Suppressor macrophage (primary cell): ENCODE measurements at places on chromosomes 11 and 22.

GRCh38 chr11:76069001-76069400, 137.3 kb downstream of the WNT11 start:
- DNase-seq = no peak

- no peak for DNase-seq
Measured at GRCh38 chr11:78230161-78230877, 41.6 kb downstream of the USP35 start.

DNA sequence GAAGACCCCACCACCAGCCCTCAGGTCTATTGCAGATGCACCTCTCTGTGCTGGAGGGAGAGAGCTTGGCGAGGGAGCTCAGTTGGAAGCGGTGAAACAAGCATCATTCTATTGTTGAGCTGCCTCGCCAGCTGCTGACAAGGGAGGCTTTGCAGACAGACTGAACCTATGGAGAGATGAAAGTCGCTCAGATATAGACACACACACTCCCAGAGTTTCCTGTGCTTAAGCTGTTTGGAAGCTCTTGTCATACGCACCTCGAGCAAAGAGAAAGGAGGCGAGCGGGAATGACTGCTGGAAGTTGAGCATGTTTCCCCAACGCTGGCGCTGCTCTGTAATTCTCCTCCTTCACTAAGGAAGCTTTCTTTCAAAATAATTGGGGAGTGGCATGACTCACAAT, 126.1 kb downstream of the TRIM29 start:
- no peak for DNase-seq

DNA sequence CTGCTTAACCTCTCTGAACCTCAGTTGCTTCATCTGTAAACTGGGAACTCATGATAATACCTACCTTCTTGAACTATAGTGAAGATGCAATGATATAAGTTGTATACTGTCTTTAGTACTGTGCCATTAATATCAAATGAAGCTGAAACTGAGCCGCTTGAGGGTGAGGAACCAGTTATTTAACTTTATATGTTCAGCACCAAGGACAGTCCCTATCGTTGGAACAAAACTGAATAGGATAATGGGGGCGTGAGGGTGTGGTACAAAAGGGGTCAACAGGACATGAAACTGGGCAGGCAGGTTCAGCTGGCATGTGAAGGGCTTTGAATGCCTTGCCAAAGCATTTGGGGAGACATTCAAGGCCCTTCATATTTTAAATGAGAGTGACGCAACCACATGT, 112.6 kb downstream of the C11orf91 start:
- DNase-seq = no peak

DNA sequence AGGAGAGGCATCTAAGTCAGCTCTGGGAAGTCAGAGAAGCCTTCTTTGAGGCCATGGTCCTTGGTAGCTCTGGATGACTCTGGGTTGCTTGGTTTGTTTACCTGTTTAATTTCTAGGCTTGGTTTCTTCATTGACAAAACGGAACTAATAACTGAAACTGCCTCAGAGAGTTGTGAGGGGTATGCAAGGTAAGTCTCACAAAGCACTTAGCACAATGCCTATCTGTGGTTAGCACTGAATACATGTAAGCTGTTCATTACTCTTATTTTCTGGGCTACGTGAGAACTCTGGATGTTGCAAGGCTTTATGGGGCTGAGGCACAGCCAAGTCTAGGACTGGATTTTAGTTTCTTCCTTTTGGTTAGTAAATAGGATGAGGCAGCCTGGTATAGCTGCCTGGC, 225.8 kb upstream of the NCAM1 start:
- no peak for DNase-seq

DNA sequence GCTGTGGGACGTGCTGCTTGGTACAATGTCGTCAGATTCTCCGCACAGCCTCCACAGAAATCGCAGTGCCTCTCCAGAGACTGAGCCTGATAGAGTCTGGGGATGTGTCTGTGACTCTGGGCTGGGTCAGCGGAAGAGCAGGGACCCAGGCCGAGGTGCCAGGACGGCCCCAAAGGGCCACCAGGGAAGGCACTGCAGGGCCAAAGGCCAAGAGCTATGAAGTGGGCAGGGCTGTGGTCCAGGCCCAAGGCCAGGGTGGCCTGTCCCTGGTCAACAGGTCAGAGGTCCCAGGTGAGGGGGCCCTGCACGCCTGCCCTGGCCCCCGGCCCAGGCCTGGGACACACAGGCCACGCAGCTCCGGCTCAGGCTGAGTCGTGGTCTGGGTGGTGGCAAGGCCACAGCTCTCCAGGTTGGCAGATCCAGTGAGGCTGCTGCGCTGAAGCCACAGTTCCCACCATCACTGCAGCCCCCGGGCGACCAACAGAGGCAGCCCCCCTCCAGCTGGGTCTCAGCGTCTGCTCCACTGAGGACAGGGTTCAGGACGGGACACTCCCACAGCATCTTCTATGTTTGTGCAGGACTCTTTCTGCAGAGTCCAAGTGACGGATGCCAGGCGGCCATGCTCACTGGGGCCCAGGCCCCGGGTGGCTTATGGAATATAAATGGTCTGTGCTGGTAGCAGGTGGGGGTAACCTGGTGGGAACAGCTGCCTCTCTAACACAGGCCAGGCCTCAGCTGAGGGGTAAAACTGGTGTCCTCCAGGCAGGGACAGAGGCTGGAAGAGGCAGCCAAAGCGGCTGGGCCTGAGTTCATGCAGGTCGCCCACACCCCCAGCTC, 4.8 kb upstream of the PIM3 start:
- DNase-seq = no peak

DNA sequence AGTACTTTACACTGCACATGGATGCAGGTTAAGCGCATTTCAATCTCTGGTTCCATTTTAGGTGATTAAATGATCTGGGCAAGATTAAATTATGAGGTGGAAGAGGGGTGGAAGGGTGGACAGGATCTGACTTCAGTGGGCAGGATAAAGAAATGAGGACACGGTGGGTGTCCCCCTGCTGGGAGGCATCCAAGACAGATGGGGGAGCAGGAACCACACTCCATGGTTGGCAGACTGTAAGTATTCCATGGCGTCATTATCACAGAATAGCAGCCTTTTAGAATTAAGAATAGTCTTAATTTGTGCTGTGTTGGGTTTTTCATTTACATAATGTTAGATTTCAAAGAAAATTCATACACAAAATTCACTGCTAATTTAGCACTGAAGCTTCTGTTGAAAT, 7.6 kb upstream of the SORL1 start:
- DNase-seq = no peak

- no peak for DNase-seq
Measured at GRCh38 chr22:31678748-31679147, 16.7 kb upstream of the PISD start.

- no peak for DNase-seq
Measured at GRCh38 chr11:95059046-95059445, 7.7 kb upstream of the SRSF8 start.

DNA sequence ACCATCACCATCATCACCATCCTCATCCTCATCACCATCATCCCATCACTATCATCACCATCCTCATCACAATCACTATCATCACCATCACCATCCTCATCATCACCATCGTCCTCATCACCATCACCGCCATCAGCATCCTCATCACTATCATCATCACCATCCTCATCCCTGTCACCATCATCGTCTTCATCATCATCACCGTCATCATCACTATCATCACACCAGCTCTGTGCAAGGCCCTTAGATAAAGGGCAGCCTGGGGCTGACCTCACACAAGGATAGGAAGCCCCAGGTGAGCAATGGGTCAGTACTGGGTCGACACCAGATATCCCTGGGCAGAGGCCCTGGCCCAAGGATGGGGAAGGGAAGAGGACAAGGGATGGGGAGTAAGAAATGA, 16.1 kb downstream of the RTN4R start:
- DNase-seq = no peak

GRCh38 chr11:33787076-33787475, 12.8 kb upstream of the FBXO3 start:
- DNase-seq = no peak

DNA sequence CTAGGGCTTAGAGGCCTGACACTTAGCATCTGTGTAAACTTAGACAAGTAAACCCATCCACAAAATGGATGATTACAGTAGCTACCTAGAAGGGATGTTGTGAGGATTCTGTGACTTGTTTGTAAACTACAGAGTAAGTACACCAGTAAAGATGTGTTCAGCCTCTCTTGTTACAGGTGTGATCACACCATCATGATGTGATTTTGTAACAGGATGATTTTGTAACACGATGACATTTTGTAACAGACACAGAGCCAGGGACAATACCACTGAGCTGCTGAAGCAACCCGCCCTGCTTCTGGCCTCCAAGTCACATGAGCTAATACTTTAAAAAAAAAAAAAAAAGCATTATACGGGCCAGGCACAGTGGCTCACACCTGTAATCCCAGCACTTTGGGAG, 17.0 kb downstream of the FADD start:
- DNase-seq = peak; percentile 24

DNA sequence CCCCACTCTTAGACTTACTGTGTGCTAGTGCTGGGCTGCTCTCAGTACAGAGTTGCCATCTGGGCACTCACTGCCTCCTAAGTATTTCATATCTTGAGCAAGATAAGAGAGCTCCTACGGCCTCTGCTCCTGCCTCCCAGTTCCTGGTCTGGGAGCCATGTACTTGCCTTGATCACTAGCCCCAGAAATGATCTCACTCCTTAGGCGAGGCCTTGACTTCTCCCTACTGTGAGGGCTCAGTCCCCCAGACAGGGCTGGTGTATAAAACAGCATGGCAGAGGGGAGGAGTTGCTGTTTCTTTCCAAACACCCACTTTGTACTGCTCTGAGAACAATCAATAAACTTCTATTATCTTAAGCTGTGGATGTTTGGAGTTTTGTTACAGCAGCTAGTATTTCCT, 47.4 kb upstream of the TP53I11 start:
- no peak for DNase-seq

DNA sequence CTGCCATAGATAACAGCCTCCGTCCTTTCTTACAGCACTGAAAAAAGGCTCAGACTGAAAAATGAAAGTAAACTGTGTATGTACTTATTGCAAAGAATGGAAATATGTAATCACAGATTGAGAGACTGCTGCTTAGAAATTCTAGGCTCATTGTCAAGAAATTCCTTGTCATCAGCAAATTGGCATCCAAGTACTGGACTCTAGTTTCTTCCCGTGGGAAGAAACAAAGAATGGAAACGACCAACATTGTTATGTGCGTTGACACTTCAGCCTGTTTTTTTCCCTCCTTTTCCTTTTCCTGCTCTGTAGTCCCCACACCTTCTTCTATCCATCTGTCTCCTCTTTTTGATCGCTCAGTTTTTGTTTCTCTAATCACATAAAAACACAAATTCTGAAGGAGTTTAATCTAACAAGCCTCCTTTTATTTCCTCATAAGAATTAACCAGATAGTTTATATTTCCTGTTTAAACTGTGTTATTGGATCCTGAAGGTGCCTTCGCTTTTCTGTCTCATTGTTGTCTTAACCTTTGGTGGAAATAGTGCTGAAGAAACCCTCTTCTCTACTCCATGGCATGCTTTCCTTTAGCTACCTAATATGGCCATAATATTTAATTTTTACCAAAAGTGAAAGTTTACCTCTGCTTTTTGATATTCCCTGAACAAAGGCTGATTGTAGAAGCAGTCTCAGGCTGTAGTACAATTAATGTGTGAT, 20.0 kb upstream of the CASP12 start:
- DNase-seq = no peak

DNA sequence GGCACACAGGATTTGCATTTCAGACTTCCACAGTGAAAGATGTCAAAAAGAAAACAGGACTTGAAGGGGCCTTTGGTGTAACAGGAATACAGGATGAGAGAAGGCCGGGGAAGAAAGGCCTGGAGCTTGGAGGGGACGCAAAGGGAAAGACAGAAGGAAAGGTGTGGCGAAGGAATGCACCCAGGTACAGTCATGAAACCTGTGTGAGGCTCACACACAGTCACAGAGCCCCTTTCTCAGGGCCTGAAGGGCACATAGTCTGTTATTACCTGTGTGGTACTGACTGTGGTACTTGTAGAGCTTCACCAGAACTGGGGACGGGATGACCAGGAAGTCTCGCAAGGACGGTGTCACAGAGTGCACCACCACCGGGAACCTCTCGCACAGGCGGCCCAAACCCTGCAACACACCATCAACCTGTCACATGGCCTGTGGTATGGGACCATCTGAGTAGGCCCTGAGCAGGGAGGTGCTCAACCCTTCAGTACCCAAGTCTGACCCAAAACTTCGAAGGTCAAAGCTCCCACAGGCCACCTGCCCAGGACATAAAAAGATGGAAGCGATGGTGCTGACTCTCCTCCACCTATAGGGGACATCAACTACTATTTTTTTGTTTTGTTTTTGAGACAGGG, 29.1 kb downstream of the SERPIND1 start:
- DNase-seq = no peak

- DNase-seq = no peak
Measured at GRCh38 chr22:25153961-25154666, 45.5 kb upstream of the CRYBB3 start.

GRCh38 chr11:86069408-86070101, 671 bp upstream of the PICALM start:
- peak; percentile 85 for DNase-seq
